ENCODE measurements at places on chromosomes 5 and 9.

DNA sequence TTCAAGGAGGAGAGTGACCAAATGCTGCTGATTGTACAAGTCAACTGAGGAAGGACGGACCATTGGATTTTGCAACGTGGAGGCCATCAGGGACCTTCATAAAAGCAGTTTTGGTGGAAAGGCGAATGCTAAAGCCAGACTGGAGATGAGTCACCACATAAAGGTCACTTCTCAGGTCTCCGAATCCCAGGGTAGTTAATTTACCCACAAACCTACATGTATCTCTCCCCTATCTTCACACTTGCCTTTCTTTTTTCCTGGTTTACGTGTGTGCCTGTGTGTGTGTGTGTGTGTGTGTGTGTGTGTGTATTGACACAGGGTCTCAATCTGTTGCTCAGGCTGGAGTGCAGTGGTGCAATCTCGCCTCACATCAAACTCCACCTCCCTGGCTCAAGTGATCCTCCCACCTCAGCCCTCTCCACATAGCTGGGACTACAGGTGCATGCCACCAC is 4.6 kb upstream of the CTNNA1 start:
- no peak for DNase-seq

GRCh38 chr5:145687943-145688342 is 147.2 kb downstream of the PRELID2 start:
- no peak for DNase-seq

DNA sequence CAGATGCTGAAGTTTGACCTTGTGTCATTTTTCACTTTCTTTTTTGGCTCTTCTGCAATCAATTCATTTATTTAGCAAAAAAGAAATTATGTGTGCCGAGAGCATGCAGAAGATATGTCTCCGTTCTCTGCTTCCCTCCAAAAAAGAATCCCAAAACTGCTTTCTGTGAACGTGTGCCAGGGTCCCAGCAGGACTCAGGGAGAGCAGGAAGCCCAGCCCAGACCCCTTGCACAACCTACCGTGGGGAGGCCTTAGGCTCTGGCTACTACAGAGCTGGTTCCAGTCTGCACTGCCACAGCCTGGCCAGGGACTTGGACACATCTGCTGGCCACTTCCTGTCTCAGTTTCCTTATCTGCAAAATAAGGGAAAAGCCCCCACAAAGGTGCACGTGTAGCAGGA is 2.4 kb downstream of the FGFR4 start:
- DNase-seq, result no peak

- no peak for DNase-seq
These were observed 11.0 kb downstream of the NELFB start for GRCh38 chr9:137266162-137266527.

DNA sequence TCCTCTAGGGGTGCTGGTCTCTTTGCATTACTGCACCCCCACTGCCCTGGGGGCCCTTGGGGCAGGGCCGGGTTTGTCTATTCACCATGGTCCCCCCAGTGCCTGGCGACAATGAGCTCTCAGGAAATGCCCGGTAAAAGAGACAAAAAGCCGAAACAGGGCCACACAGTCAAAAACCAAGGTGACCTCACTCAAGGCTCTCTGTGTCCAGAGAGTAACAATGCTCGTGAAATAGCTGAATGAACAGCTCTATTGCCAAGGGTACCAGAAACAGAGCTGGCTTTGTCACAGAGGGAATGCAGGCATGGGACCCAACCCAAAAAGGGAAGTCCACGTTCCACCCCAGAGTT is 16.0 kb downstream of the SH3PXD2B start:
- no peak for DNase-seq

GRCh38 chr5:1875281-1875842 is 7.4 kb downstream of the IRX4 start:
- DNase-seq, result no peak

GRCh38 chr5:81192373-81192750 is 40.8 kb upstream of the CKMT2 start:
- no peak for DNase-seq

DNA sequence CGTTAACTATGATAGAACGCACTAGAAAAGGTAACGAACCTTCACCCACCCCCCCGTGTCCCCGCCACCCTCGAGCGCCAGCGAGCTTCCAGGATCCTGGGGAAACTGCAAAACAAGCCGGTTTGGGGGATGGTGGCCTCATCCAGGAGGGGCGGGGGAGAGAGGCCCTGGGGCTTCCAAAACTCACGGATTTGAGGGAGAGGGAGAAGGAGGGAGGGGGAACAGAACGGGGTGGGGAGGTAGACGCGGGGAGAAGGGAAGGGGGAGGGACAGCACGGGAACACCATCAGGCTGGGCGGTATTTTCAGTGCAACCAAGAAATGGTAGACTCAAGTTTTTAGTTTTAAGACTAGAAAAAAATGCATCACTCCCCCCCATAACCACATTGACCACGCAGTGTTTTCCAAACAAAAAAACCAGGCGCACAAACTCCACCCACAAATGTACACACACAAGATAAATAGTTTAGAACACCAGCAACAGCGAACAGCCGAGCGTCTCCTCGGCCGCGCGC is 1.4 kb downstream of the NRARP start:
- DNase-seq, result no peak

- no peak for DNase-seq
These were observed at the start of gene CTNND2 for GRCh38 chr5:11904265-11904906. Gene CTNND2 (minus strand): TSS chr5:11904446. CDS start chr5:11903853, 593 bp downstream.

- DNase-seq, result no peak
These were observed 27.4 kb downstream of the BARHL1 start for GRCh38 chr9:132609829-132610228.

DNA sequence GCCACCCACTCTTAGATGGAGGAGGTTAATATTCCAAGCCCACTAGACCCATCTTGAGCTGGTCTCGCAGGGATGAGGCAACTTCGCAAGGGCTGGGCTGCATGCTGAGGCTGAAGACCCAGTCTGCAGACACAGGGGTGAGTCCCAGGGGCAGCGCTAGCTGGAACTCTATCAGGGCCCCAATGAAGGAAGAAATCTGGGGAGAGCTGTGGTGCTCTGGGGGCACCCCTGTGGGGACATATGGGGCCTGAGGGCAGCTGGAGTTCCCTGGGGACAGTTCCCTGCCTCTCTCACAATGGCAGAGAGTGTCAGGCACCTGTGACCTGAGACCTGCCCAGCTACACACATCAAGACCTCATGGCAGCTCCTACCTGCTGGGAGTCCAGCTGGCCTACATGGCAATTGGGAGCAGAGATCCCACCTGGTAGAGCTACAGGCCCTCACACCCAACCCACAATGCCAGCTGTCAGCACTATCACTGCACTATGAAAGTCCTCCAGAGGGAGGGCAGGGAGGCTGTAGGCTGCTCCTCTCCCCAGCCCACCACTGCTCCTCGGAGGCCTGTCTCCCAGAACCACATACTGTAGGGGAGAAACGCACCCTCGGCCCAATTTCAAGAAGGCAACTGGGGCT is 202.2 kb downstream of the GABBR2 start:
- no peak for DNase-seq

DNA sequence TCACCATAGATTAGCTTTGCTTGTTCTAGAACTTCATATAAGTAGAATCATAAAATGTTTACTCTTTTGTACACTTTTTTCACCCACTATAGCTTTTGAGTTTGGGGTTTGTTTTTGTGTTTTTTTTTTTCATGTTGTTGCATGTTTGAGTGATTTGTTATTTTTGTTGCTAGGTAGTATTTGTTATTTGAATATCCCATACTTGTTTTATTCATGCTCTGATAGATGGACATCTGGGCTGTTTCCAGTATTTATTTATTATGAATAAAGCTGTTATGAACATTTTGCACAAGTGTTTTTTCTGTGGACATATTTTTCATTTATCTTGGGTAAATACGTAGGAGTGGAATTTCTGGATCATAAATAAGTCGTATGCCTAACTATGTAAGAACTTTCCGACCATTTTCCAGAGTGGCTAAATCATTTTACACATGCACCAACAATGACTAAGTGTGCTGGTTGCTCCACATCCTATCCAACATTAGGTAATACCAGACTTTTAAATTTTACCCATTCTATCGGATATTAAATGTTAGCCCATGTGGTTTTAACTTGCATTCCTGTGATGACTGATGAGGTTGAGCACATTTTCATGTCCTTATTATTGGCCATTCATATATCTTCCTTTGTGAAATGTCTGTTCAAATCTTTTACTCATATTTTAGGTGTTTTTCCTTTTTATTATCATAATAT is 69.1 kb upstream of the NR4A3 start:
- DNase-seq, result no peak

DNA sequence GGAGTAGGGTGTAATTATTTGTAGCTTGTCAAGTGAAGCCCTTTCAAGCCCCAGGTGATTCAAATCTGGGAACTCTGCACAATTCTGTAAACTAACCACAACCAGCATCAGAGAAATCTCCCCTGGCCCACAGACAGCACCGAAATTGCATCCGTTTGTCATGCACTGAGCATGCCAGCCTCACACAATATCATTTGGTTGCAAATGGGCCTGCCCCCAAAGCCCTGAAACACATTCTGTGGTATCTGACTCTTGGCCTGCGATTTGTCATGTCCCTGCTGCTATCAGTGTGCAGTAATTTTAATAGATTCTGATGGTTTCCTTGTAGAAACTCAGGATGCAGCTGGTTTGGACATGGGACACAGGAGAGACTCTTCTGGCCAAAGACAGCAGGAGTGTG is 35.3 kb downstream of the SNX24 start:
- no peak for DNase-seq

DNA sequence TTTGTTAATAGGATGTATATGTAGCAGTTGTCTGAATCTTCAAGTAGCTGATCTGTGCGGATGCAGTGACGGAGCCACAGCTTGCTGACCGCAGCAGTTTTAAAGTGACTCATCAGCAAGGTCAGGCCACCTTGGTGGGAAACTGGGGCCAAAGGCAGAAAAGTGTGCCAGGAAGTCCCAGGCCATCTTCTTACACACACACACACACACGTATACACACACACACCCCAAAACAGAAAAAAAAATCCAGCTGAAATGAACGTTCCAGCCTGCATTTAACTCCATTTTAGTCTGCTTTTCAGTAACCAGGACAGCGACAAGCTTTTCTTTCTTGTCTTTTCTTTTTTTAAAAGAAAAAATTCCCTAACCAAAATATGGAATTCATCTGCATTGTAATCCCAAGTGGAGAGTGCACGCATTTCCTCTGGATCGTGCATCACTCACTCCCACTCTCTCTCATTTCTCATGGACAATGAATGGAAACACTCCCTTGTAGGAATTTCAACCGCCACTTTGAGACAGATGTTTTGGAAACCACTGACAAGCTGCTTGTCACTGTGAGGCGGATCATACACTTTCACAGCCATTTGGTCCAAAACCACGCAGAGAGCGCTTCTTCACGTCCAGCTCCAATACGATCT is 103.9 kb downstream of the LHFPL2 start:
- DNase-seq, result no peak

DNA sequence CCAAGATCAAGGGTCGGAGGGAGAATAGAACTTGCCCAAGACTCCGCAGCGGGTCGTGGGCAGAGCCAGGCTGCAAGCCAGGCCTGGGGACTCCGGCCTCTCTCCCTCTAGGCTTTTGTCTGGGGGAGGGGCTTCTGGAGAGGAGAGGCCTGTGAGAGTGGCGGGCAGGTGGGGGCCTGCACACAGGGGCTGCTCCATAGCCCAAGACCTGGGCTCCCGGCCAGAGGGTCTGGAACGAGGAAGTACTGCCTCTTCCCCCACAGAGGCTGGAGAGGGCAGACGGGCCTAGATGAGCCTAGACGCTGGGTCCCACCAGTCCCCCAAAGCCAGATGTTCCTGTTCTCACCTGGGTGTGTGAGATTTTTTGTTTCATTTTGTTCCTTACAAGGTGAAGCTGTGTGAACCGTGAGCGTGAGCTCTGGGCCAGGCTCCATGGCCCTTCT is 5.2 kb upstream of the ST6GALNAC6 start:
- DNase-seq, result no peak

DNA sequence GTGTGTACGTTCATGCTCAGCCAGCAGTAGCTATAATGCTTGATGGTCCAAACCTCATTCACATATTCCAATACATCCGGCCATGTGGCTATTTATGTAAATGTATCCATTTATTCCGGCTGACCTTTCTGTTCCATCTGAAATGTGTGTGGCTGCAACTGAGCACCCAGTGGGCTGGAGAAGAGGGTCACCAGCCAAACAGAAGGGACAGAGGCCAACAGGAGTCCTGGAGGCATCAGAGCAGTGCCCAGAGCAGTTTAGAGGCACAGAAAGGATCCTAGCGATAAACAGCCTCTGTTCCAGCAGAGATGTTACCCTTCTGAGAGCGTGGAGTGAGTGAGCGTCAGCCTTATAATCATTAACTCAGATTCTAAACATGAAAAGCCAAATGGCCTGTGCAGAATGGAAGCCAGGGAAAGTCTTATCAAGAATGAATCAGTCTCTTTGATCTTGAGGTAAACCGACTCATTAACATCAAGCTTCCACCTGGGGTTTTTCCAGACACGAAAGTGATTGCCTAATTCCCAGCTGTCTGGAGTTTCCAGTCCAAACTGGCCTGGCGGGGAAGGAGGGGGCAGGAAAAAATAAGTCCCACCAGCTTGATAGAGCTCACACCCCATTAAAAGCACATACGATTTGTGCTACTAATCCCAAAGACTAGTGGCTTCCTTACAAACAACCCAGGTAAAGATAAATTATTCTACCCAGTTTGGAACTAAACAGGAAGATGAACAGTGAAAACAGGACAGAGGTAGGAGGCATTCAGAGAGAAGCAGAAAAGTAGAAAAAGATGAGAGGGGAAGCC is 55.7 kb downstream of the SUSD1 start:
- no peak for DNase-seq

DNA sequence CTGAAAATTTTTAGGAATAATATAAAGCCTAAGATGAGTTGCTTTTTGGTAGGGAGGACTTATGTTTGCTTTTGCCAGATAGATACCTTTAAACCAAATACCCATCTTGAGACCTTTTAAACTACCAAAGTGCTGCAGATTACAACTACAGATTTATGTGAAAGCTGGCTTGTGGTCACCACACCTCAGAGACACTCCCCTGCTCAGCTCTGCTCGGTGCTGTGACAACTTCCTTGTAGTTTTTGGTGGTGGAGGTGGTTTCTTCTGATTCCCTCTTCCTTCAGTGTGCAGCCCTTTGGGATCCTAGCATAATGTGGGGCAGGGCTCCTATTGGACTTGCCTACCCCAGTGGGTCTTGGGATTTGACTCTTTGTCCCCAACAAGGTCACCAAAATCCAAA is 29.2 kb downstream of the GARNL3 start:
- DNase-seq, result no peak

GRCh38 chr9:92295827-92296258 is 2.3 kb upstream of the IARS1 start:
- DNase-seq, result no peak

DNA sequence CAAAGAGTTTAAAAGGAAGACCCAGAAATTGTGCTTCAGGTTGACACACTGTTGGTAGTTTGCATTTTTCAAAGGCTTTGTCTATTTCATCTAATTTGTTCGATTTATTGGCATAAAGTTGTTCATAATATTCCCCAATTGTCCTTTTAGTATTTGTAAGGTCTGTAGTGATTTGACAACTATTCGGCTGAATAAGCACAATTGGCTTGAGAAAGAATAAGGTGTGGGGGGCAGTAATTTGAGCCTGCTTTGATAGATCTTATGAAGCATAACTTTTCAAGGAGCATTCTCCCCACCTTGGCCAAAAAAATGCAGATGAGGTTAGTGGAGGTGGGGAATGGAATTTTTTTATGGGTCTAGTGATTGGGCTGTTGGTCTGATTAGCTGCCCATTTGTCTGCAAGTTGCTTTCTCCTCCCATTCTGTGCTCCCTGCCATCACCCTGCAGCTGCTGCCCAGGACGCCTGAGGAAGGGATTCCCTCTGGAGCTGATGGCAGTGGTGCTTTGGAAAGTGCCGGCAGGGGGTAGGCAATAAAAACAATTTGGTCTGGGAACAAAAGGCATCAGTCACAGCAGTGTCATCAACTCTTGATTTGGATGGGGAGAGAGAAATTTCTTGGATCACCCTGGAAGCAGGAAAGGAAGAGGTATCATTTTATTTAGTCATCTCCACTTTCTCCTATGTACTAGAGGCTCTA is 26.6 kb downstream of the WNT8A start:
- DNase-seq, result no peak
